ENCODE measurements at places on chromosomes 3 and 15.
A peak's percentile ranks its signal among the peaks of the same experiment; 100 is the strongest.

DNA sequence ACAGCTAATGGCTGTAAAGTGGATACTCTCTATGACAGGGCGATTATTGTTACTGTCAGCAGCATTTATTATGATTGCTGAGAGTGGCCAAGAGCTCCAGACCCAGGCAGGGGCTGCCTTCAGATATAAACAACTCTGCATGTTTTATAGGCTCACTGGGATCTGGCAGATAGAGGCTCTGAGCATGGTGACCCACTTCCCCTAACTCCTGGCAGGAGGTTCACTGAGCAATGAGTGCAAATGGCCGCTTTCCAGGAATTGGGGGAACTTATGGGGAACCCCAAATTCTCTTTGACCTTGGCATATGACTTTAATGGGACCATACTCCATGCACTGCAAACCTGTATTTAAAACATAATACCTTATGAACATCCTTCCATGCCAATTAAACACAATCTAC is 59.0 kb downstream of the SCN5A start:
- DNase-seq = no peak

- DNase-seq = no peak
These were observed 2.4 kb upstream of the ADGRG7 start for GRCh38 chr3:100606894-100607512.

- DNase-seq = no peak
These were observed 18.0 kb downstream of the ETV5 start for GRCh38 chr3:186090901-186091300.

- DNase-seq = peak; percentile 88
These were observed 4.5 kb upstream of the GATA2 start for GRCh38 chr3:128497305-128498126.

DNA sequence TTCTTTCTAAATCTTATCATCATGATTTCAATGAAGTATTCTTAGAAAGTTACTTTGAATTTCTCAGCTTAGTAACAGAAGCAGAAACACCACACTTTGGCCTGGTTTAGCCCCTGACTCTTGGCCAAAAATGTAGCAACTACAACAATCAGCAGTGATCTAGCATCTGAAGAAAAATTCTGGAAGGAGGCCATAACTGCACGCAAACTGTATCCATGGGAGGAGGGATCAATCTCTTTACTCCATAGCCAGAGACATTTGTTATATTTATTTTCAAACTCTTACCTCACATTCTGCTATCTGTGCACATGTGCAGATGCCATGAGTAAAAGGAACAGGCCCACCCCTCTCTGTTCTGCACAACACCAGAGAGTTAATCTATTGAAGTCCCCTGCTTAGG is 251.0 kb upstream of the P2RY1 start:
- DNase-seq = peak; percentile 21

DNA sequence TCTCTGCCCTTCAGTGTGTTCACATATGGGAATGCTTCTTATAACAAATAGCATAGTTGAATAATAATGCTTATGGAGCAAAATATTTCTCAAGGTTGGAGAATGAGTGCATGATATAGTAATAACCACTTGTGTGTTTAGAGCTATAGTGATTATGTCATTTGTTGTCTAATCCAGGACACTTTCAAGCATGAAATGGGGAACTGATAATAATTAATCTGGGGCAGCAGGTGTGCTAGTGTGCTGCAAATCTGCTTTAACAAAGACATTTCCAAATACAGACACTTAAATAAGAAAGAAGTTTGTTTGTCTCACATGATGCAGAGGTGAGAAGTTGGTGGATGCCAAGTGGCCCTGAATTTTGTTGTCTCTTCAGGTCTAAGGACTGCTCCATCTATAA is 579.3 kb upstream of the GRM7 start:
- DNase-seq = no peak

- no peak for DNase-seq
These were observed 51.8 kb downstream of the KLHL6 start for GRCh38 chr3:183503746-183504145.

Data from eye (tissue), 1 donor.